ENCODE measurements at places on chromosomes 5 and 9.

DNA sequence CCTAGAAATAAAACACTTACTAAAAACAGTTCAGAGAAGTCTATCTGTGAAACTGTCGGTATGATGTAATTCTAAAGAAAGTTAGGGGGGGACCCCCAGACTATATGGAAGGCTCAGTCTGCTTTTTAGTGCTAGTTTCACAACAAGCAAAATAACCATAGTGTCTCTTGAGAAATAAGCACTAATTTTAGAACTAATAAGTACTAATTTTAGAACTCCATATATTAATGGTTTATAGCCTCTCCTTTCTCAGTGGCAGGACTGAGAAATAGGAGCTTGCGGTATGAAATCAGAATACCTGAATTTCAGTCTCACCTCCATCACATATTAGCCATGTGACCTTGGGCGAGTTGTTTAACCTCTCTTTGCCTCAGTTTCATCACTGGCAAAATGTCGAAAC is 1.4 kb upstream of the PHF24 start:
- no peak for DNase-seq

DNA sequence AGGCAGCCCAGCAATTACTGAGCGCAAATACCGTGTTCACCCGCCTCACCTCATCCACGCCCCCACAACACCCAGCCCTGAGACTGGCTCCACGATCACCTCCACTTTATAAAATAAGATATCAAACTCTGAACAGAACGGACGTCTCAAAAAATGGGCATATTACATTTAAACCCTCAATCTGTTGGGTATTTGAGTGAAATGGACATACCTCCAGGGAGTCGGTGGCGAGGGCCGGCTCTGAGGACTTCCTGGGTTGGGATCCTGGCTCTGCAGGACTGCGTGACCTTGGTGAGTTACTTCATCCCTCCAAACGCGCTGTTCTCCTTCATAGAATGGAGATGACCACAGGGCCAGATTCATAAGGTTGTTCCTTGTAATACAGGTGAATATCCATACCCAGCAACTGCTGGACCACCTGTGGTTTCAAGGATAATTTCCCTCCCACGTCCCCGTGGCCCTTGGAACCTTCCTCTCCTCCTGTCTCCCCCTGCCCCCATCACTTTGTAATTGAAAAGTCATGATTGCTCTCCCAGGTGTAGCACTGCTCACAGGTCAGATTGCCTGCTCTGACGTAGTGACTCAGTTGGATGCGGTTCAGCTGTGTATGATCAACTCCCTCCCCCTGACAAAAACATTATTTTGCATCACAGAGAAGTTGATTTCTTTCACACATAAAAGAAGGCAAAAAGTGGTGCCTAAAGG is 135.6 kb downstream of the KCNIP1 start:
- no peak for DNase-seq

DNA sequence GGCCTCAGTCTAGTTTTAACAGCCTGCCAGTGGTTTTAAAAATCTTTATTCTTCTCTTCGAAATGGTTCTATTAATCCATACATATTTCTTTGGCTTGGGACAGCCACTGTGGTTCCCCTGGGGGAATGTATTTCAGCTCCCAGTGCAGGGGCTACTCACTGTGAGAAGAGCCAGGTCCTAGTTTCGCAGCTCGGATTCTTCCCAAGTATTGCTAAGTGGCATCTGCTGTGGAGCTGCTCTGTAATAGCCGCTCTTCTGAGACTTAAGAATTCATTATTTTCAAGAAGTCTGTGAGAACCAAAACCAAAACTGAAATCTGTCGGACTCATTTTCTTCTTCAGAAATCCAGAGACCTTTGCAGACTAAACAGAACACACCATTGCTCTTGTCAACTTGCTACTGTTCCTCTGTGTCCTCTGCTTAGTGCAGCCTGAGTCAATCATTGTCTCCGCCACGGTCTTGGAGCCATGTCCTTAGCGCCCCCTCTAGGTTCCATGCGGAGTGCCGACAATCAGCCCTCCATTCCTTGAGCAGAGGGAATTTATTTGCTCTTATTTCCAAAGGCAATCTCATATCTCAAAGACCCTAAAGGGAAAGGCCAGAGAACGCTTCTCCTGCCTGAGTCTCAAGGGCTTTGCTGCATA is 478.2 kb downstream of the SPATA31D1 start:
- DNase-seq: no peak

- DNase-seq: no peak
Measured at GRCh38 chr5:154461531-154461930, 15.7 kb downstream of the SAP30L start.

DNA sequence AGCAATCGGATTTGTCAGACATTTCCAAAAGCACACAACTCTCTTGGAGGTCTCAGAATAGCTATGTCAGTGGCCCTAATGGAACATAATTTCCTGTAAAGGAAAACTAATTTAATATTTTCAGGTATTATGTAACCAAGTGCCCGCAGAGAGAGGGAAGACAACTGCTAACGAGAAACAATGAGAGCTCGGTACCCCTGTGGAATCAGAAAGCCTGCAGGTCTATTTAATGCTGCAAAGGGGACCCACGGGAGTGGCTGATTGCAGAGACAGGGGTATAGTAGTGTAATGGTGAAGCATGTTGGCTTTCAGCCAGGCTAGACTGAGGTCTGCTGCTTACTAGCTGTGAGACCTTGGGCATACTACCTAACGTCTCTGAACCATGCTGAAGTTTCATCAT is 508.1 kb upstream of the BRINP1 start:
- DNase-seq: no peak

GRCh38 chr5:58827463-58827862 is 244.6 kb downstream of the RAB3C start:
- no peak for DNase-seq

- no peak for DNase-seq
Measured at GRCh38 chr9:86943201-86944113, 3.8 kb downstream of the GAS1 start.

- DNase-seq: no peak
Measured at GRCh38 chr9:104700306-104700705, 6.0 kb downstream of the OR13D1 start.

GRCh38 chr5:368183-369084 is 46.9 kb downstream of the AHRR start:
- DNase-seq: peak; percentile 3

- no peak for DNase-seq
Measured at GRCh38 chr5:156474251-156474650, 147.3 kb downstream of the SGCD start.

DNA sequence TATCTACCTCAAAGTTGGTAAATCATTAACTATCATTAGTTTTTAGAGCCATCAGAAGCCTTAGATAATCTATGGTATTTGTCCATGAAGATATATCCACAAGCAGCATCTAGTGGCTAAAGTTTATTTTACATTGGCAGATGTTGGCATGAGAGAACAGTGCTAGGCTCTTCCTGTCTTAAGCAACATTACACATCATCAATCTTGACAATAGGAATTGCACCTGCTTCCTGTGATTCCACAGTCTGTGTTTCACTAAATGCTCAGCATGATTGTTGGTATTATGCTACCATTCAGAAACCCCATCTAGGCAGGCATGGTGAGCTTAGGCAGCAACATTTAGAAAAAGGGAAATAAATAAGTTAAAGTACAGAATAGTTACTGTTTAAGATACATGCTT is 246.6 kb downstream of the SLCO4C1 start:
- DNase-seq: no peak

- DNase-seq: no peak
Measured at GRCh38 chr5:155368490-155368889, 354.9 kb downstream of the KIF4B start.

- no peak for DNase-seq
Measured at GRCh38 chr9:38126730-38127129, 57.7 kb upstream of the SHB start.

DNA sequence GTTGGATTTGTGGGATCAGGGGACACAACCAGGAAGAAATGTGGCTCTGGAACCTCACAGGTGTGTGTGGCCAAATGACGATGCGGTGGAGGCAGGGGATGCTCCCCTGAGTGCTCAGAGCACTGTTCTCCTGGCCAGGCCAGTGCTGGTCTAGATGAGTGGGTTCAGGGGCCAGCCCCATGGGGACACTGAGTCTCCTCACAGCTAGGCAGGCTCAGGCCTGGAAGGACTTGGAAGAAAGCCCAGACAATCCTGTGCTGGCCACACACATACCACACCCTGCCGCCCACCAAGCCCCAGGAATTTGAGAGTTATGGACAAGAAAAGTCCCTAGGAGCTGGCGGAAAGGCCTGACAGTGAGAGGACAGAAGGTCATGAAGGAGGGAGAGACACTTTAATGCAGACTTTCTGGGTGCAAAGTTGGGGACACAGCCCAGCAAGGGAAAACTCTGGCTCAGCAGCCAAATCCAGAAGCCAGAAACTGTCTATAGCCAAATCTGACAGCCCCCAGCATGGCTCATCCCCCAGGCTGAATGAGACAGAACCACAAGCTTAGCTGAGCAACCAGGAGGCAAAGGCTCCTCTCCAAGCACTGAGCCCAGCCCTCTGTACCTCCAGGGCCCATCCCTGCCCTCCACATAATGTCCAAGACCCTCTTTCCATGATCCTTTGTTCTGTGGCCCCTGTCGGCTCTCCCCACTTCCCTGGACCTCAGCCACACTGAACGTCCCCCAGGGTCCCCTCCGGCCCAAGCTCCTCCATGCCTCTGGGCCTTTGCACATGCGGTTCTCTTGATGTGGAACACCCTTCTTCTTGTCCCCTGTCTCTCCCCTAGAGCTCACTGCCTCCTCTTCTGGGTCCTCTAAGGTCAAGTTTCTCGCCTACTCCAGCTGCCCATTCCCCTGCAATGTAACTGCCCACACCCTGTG is 22.4 kb downstream of the LHX6 start:
- no peak for DNase-seq

GRCh38 chr5:139251281-139251687 is 42.3 kb upstream of the MATR3 start:
- no peak for DNase-seq

GRCh38 chr9:81394881-81395675 is 294.3 kb downstream of the TLE1 start:
- DNase-seq: no peak

DNA sequence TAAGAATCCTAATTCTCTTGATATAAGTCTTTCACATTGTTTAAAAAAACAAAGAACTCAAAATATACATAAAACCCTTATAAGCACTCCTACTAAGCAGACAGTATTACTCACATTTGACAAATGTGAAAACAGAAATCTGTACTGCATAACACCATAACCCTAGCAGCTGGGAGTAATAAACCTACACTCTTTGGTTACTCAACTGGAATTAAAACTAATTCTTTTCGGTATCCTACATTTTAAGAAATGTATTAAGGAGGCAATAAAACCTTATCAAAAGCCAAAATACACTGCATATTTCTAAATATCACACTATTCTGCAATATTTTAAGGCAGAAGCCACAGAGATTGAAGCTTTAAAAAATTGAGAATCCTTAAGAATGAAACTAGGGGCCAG is 6.8 kb downstream of the AUH start:
- no peak for DNase-seq

- no peak for DNase-seq
Measured at GRCh38 chr5:135294793-135295192, 104.2 kb downstream of the MACROH2A1 start.

GRCh38 chr5:93461756-93462155 is 119.3 kb downstream of the NR2F1-AS1 start:
- DNase-seq: no peak

GRCh38 chr9:83219154-83219923 is 156.4 kb upstream of the RASEF start:
- DNase-seq: peak; percentile 27

DNA sequence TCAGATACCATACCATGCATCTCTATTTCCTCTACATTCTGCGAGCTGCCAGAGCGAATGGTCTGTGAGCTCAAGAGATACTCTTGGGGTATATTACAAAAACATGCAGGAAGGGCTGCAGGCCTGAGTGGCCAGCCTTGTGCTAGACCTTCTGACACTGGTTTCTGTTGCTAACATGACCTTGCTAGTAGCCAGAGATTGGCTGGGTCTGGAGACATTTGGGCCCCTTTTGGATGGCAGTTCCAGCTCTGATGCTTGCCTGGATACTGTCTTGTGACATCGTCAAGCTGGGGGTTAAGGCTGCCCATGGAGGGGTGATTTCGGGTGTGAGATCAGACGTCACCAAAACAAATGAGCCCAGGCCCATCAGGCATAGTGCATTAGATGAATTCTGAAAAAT is 56.1 kb upstream of the FSTL4 start:
- DNase-seq: no peak

DNA sequence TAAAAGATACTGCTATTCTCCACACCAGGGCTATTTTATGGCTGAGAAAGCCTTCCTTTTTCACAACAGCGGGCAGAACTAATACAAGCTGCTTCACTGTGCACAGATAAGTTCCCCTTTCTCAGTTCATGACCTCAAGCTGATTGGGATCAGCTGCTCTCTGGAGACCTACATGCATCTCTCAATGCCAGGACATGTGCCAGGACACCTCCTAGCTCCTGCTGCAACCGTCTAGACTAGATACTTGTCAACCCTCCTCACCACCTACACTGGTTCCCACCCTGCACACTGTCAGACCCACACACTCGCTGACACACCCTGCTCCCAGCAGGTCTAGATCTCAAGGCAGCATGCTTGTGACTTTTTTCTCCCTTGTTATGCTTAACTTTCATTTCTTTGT is 39.8 kb downstream of the STARD4 start:
- DNase-seq: no peak

GRCh38 chr5:98391921-98392625 is 381.4 kb upstream of the RGMB start:
- DNase-seq: no peak

DNA sequence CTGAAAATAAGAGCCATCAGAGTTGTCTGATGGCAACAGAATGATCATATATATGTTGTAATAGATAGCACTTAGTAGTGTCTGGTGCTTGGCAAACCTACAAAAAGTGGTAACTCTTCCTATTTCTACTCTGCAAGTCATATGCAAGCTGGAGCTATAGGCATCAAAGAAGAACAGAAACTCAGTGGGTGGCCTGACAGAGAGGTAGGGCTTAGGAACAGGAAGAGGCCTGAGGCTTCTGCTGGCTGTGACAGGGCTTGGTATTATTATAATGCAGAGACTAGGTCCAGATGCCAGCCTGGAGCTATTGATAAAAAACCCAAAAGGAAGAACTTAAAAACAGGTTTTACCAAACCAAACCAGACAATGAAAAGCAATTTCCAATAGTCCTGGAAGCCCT is 4.4 kb upstream of the DIAPH1 start:
- DNase-seq: no peak

GRCh38 chr5:141440341-141440740 is 10.0 kb downstream of the PCDHGA12 start:
- DNase-seq: no peak

GRCh38 chr9:122846371-122846940 is 18.1 kb upstream of the PDCL start:
- DNase-seq: no peak

DNA sequence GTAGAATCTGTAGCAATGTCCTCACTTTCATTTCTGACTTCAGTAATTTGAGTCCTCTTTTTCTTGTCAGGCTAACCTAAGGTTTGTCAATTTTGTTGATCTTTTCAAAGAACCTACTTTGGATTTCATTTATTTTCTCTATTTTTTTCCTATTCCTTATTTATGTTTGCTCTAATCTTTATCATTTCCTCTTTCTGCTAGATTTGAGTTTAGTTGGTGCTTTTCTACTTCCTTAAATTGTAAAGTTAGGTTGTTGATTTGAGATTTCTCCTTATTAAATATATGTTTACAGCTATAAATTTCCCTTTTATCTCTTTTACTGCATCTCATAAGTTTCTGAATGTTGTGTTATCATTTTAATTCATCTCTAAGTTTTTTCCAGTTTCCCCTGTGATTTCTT is 75.1 kb upstream of the FAM120A start:
- DNase-seq: no peak

Data from tibial nerve (tissue), 4 donors.